ENCODE measurements at places on chromosomes 5 and 9.
A peak's percentile ranks its signal among the peaks of the same experiment; 100 is the strongest.

- DNase-seq, result peak; percentile 41
Measured at GRCh38 chr5:176775409-176775808, 35.0 kb upstream of the UNC5A start.

DNA sequence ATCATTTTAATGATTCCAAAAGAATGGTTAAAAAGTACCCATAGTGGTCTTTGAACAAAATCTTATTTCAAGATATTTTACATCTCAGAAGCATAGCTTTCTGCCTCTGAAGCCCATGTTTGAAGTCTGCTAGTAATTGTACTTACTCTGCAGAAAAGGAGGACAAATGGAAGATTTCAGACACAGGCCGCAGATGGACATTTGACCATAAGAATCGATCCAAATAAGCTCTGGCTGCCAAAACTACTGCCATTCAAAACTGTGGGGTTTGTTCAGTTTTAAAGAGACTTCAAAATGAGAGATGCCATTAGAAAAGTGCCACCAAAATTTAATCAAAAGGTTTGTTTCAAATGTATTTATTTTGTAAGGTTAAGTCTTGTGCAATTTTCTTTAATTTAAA lies 306.7 kb downstream of the DTWD2 start:
- no peak for DNase-seq

DNA sequence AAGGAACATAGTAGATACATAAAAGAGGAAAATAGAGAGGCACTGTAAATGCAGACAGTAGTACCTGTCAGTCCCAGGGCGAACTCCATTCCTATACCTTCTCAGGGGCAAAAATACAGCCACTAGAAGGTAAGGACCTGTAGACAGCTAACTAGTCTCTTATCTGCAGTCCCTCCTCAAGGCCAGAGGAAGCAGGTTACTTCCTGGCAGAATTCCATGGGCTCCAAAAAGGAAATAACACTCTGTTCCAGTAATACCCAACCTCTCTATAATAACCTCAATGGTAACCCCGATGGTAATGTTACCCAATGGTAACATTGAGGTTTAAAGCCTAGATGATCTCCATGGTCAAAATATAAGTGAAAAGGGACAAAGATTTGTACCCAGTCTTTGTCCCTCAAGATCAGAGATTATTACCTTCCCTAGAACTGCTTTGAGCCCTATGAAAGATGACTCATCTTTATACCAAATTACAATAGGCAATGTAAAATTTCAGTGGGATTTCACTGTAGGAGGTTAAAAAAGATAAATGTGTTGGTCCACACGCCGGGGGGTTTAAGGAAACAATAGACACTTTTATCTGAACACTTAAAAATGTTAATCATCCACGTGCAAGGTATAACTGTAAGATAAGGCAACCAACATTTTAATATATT lies 113.0 kb downstream of the DENND1A start:
- no peak for DNase-seq

DNA sequence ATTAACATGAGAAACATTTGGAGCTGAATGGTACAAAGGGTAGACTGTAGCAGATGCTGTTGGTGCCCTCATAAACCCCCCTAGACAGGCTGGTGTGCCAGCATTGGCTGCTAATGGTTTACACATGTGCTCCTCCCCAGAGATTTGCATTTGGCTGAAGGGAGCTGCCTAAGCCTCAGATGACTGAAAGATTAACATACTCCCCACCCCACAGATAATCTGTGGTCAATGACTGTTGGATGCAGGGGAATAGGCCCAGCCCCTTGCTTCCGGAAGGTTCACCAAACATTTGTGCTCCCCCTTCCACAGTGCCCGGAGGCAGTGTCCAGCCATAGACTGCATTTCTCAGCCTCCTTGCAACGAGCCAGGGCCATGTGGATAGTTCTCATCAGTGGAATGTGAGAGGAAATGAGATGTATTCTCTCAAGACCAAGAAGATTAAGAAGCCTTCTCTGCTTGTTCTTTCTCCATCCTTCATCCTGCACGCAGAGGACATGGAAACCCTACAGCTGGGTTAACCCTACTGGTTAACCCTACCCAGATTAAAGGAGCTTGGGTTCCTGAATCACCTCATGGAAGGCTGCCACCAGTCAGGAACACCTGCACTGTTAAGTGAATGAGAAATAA lies 79.6 kb downstream of the PHAX start:
- DNase-seq, result peak; percentile 75

GRCh38 chr9:7983490-7983889 lies 183.9 kb upstream of the DMAC1 start:
- DNase-seq, result no peak

- DNase-seq, result no peak
Measured at GRCh38 chr5:2381861-2382260, 369.6 kb downstream of the IRX2 start.

GRCh38 chr5:147805030-147805454 lies 22.5 kb upstream of the JAKMIP2 start:
- peak; percentile 99 for DNase-seq

All from MV-4-11 (cell line).